ENCODE measurements at places on chromosomes 6 and 20.
A peak's percentile ranks its signal among the peaks of the same experiment; 100 is the strongest.

DNA sequence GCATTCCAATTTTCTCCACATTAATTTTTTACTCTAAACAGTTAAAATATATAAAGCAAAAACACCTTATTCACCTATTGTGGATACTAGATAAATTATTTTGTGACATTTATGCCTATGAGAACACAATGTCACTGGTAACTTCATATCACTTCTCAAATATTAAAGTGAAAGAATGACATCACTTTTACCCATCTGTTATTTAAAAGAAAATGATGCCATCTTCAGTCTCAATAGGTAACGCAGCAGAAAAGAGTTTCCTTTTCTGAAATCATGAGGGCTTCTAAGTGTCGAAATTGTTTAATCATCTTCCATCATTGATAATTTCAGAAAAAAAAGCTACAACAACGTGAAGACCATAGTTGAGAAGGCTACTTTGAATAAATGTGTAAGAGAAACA, 2.9 kb downstream of the HAO1 start:
- DNase-seq = no peak

GRCh38 chr6:107418118-107418517, 41.2 kb downstream of the PDSS2 start:
- no peak for DNase-seq

DNA sequence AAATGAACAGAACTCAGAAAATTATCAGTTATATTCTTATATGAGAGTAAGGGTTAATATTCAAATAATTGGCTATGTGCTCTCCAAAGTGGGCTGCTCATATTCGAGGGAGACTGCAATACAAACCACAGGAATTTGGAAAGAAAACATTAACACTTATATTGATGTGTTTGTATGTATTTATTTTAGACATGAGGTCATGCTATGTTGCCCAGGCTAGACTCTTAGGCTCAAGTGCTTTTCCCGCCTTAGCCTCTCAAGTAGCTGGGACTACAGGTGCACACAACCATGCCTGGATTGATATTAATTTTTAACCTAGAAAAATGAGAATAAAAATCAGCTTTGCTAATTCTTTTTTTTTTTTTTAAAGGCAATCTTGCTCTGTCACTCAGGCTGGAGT, 35.0 kb downstream of the BTBD9 start:
- no peak for DNase-seq

- peak; percentile 36 for DNase-seq
Observed at GRCh38 chr6:112618849-112619248, 271.7 kb downstream of the RFPL4B start.

GRCh38 chr6:112289038-112289566, 34.7 kb upstream of the LAMA4 start:
- peak; percentile 23 for DNase-seq

- DNase-seq = no peak
Observed at GRCh38 chr20:7505152-7505834, 435.0 kb downstream of the HAO1 start.

DNA sequence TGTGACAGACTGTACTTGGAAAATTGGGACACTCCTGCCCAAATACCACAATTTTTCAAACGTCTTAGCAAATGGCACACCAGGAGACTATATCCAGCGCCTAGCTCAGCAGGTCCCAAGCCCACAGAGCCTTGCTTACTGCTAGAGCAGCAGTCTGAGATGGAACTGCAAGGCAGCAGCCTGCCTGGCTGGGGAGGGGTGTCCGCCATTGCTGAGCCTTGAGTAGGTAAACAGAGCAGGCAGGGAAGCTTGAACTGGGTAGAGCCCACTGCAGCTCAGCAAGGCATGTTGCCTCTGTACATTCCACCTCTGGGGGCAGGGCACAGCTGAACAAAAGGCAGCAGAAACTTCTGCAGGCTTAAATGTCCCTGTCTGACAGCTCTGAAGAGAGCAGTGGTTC, 1003.3 kb upstream of the MAP3K7 start:
- DNase-seq = no peak

DNA sequence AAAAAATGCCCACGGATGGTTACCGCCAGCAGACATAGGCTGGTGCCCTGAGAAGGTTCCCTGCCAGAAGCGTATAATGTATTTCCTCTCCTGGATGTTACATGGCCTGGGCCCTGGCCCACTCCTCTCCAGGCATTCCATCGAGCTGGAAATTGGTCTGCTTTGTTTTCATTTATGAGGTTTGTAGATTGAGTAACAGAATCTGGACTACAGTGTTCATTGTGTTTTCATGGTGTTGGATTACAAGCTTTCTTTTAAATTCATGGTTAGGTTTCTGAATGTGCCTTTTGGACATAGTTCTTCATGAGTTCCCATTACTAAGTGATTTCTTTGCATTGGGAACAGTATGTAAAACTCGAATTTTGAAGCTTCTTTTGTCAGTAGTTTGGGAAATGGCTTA, 6.4 kb downstream of the TIAM2 start:
- no peak for DNase-seq

GRCh38 chr20:14710951-14711350, 373.5 kb upstream of the FLRT3 start:
- DNase-seq = no peak

GRCh38 chr6:14309951-14310445, 192.4 kb downstream of the CD83 start:
- no peak for DNase-seq

- peak; percentile 96 for DNase-seq
Observed at GRCh38 chr6:169075211-169075914, 178.3 kb downstream of the THBS2 start.

- DNase-seq = peak; percentile 98
Observed at GRCh38 chr6:33375143-33375671, 16.4 kb upstream of the KIFC1 start.
